ENCODE measurements at places on chromosomes 7 and 10. TPM values are rescaled to one million over a fixed set of nuclear protein-coding genes. Genes with fewer than 3 reads are reported as not detected.

The SPACDR gene
- 0.66 TPM for polyA plus RNA-seq

The TACR2 gene
- polyA plus RNA-seq, result 1.7 TPM

The MCM10 gene
- 0.12 TPM for polyA plus RNA-seq

The MYL10 gene
- polyA plus RNA-seq, result not detected

The CUZD1 gene
- not detected for polyA plus RNA-seq

The SH2B2 gene
- polyA plus RNA-seq, result not detected

The HMX2 gene
- not detected for polyA plus RNA-seq

The EGFR gene
- 2.4 TPM for polyA plus RNA-seq

The CAV2 gene
- polyA plus RNA-seq, result 0.14 TPM

The ITPRIP gene
- polyA plus RNA-seq, result 0.74 TPM

The SFR1 gene
- 19.0 TPM for polyA plus RNA-seq

The PYROXD2 gene
- polyA plus RNA-seq, result 1.7 TPM

The CH25H gene
- polyA plus RNA-seq, result not detected

Data from Purkinje cell (primary cell).